Common myeloid progenitor, CD34-positive (primary cell): ENCODE measurements at places on chromosomes 4 and X.
A peak's percentile ranks its signal among the peaks of the same experiment; 100 is the strongest.

GRCh38 chr4:182478475-182478874, 235.3 kb downstream of the TENM3 start:
- DNase-seq = peak; percentile 25

DNA sequence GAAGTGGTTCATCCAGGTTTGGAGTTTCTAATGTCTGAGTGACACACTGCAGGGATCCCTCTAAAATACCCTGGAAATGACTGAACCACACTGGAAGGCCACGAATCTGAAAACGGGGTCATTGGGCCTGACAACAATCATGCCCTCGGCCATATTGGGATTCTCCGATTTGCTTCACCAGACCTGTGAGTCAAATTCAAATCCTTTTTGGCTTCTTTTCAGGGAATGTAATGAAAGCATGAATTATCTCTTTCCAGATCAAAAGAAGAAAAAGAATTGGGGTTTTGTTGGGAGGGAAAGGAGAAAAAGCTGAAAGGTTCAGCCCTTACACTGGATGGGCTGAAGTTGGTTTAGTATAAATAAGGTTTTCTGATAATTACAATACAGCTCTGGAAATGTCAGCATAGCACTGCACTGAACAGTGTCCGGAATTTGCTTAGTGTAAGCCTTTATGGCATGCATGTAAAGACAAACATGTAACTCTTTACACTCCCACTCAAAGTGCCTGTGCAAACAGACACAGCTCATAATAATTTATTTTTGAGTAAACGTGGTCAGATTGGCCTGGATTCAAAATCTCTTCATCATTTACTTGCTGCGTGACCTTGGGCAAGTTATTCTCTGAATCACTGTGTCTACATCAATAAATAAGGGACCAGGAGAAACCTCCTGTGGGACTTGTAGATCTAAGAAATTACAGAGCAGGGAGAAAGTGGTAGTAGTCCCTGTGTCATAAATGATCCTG, 21.4 kb downstream of the CT47C1 start:
- DNase-seq = no peak

DNA sequence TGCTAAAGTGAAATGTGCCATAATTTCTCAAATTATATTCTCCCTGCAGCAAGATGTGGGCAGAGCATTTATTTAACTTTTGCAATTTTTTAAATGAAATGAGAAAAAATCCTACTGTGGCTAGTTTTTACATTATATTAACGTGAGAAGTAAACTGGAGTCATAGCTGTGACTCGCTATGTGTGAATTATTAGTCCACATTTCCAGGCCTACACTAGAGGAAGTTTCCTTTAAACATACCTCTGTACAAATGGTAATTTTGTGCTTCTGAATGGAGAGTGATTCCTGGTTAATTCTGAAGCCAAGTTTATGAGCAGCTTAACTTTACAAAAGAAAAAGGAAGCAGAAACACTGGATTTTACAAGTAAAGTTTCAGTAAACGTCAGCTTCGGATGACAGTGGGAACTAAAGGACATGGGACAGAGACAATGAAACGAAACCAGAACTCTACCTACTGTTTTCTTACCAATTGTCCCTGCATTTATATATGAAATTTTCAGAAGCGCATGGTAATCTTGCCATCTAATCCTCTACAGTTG, 72.4 kb downstream of the FBXO8 start:
- DNase-seq = no peak

GRCh38 chrX:145630806-145631435, 186.7 kb upstream of the SLITRK2 start:
- DNase-seq = no peak

DNA sequence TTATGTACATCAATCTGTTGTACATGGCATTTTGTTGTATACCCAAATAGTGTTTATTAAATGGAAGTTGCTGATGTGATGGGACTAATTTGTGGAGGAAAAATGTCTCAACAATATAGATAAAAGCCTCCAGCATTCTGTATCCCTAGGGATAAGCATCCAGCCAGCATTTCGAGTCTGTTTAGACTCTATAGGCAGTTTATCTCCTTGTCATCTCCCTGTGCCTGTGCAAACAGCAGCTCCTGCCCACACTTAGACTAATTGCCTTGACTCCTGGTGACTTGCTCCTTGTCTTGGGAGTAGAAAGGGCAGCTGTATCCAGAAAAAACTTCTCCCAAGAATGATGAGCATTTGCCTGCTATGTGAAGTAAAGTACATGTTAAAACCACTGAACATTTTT, 83.8 kb downstream of the DOCK11 start:
- DNase-seq = no peak

DNA sequence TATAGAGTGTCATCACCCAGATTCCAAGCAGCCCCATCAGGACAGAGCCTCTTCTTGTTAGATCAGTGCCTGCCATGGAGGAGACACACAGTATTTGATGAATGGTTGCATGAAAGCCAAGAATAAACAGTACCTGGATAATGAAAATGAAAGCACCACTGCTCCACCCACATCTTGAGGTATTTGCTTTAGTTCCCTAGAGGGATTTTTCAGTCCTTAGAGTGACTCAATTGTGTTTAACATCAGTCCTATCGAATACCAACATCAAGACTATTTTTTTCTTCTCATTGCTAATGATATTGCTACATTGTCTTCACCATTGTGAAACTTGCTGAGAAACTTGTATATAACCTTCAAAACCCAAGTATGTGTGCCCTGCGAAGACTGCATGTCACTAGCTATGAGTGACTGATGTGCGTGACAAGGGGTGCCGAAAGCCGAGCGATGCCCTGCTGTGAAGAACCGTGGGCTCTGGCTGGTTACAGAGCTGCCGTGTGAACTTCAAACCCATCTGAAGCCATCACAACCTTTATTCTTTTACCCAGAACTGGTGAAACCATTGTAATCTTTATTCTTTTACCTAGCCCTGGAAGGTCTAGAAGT, 211.3 kb upstream of the FAT1 start:
- no peak for DNase-seq

- no peak for DNase-seq
Observed at GRCh38 chr4:22130741-22131140, 182.2 kb upstream of the KCNIP4 start.

GRCh38 chr4:74391346-74391745, 26.4 kb downstream of the EREG start:
- DNase-seq = no peak

GRCh38 chr4:40888933-40889332, 139.2 kb downstream of the NSUN7 start:
- no peak for DNase-seq

GRCh38 chr4:155408796-155409195, 32.0 kb upstream of the MAP9 start:
- no peak for DNase-seq

DNA sequence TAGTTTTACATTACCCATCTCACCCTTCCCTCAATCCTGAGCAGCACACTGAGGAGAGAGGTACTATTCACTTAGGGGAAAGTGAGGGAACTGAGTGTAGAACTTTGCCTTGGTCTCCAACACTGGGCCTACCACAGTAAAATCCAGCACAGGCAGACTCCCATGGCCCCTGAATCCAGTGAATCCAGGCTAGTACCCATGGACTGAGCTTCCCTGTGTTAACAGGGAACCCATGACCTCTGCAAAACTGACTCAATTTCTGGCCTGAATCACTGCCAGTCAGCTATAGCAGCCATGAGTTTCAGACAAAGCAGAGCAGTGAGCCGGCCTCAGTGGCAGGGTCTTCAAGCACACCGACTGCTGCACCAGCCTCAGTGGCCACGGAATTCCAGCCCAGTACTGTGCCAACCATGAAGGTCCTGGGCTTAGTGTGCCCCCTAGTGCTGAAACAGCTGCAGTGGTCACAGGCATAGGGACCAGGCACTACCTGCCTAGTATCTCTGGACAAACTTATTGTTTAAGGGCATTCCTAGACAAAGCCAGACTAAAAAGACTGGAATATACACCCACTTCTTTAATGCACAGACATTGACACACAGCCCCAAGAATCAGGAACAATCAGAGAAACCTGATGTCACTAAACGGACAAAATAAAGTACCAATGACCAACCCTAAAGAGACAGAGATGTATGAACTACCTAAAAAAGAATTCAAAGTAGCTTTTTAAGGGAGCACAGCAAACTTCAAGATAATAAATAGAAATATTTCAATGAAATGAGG, 127.4 kb upstream of the RPL34 start:
- no peak for DNase-seq

DNA sequence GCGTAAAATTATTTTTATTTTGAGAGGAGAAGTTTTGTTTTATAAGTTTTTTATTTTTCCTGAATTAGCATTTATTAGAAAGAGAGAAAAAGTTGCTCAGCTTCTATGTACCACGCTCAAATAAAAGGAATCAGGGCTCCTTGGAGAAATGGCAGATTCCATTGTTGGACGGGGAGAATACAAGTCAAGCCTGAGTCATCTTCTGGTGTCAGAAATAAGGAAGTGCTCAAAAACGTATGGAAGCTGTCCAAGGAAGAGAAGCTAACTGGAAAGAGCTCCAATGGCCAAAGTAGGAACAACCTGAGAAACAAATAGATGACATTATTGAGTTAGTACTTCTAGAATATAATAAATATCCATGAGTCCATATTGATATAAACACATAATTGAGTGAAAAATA, 89.3 kb upstream of the NEIL3 start:
- DNase-seq = no peak
